ENCODE measurements at places on chromosomes 6 and 20. TPM values are rescaled to one million over a fixed set of nuclear protein-coding genes. Genes with fewer than 3 reads are reported as not detected.

The EDN1 gene
- 7.2 TPM for polyA plus RNA-seq

DNA sequence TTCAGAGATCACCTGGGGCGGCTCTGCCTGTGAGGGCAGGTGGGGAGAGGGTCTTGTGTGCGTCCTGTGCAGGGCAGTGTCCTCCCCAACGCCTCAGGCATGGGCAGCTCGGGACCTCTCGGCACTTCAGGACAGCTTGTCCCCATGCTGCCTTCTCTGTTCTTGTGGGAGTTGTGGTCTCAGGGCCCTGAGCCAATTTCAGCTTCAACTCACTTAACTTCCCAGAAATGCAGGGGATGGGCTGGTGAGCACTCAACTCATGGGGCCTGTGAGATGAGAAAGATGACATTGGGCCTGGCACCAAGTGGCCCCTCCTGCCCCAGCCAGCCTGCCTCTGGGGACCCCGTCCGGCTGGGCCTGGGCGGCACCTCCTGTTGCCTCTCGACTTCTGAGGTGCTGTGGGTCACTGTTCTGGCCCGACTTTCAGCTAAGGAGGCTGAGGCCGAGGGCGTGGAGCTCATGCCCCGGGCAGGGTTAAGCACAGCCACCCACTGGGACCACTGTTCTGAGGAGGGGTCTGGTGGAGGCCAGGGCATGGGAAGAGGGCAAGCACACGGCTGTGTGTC, 6.7 kb downstream of the RGS19 start:
- peaks cover 22% of the 10 kb centered on the region for H3K4me1 ChIP-seq
- peaks cover 67% of the 10 kb centered on the region for H3K36me3 ChIP-seq
- no peak for DNase-seq
- H3K27me3 ChIP-seq: no peaks in the 10 kb centered on the region

- H3K4me1 ChIP-seq: no peaks in the 10 kb centered on the region
- H3K36me3 ChIP-seq: no peaks in the 10 kb centered on the region
- no peak for DNase-seq
- H3K27me3 ChIP-seq: no peaks in the 10 kb centered on the region
Measured at GRCh38 chr6:125220712-125221111, 67.1 kb downstream of the TPD52L1 start.

The WFDC10B gene
- not detected for polyA plus RNA-seq

The DTD1 gene
- 17.4 TPM for polyA plus RNA-seq

GRCh38 chr20:10559266-10559665, 114.5 kb downstream of the JAG1 start:
- peaks cover 30% of the 10 kb centered on the region for H3K36me3 ChIP-seq
- H3K27ac ChIP-seq: no peak overlapping the region
- H3K4me1 ChIP-seq: no peaks in the 10 kb centered on the region
